ENCODE measurements at places on chromosomes 3 and 15.

- DNase-seq = no peak
These were observed 48.6 kb downstream of the ZBTB20 start for GRCh38 chr3:115098354-115099073.

GRCh38 chr3:50533316-50533715 lies 29.9 kb upstream of the CACNA2D2 start:
- DNase-seq = no peak

- DNase-seq = no peak
These were observed 7.6 kb downstream of the LPCAT4 start for GRCh38 chr15:34359416-34359815.

- DNase-seq = no peak
These were observed 38.3 kb downstream of the PXYLP1 start for GRCh38 chr3:141269961-141270360.

GRCh38 chr15:79204886-79205675 lies 77.4 kb upstream of the ANKRD34C start:
- no peak for DNase-seq

GRCh38 chr3:188778091-188778852 lies 393.5 kb upstream of the TPRG1 start:
- no peak for DNase-seq

All from SK-MEL-5 (cell line).